ENCODE measurements at places on chromosomes 16 and 17. TPM values are rescaled to one million over a fixed set of nuclear protein-coding genes. Genes with fewer than 3 reads are reported as not detected.

GRCh38 chr17:79721993-79722671 is 8.6 kb upstream of the ENPP7 start:
- no peak for DNase-seq
- no peak overlapping the region for H3K4me3 ChIP-seq
- no peaks in the 10 kb centered on the region for H3K27me3 ChIP-seq

DNA sequence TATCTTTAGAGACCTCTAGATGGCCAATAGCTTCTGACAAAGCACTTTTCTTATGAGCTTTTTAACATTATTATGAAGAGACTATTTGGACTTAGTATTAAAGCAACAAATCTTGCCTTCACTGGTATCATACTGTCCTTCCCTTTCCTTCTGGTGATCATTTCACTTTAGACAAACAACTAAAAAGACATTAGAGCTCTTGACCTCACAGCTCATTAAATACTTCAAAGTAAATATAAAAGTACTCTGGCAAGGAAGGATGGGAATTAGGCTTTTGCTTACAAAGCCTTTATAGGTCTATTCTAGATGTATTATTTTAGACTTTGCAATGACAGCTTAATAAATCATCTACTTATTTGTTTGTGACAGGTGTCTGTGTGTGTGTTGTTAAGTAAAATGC is 11.1 kb downstream of the STXBP4 start:
- no peaks in the 10 kb centered on the region for H3K27me3 ChIP-seq
- peaks cover 13% of the 10 kb centered on the region for H3K36me3 ChIP-seq
- no peak overlapping the region for H3K4me3 ChIP-seq
- H3K27ac ChIP-seq = no peak overlapping the region

DNA sequence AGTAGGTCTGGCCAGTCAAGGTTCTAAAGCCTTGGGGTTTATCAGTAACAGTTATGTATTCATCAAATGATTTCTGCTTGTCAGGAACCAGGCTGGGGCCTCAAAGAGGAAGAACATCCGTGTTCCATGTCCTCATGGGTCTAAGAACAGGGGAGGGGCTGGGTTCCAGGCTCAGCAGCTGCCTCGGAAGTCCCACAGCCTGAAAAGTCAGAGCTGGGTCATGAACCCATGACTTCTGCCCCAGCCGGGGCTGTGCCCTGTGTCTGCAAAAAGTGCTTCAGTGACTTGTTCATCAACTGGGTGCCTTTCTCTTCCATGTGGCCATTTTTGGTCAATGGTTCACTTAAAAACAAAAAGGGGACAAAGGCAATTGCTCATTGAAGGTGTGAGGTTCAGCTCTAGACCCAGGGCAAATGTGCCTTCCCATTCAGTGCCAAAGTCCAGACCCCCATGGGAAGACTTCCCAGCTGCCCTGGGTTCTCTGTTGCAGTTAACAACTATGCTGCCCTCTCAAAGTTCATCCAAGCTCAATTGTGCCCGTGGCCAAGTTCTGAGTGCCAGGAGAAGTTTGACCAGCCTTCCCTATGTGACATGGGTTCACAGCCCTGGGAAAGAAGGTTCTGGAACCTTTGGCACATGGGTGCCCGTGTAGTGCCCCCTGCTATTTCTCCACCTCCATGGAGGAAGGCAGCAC is 18.5 kb downstream of the TBKBP1 start:
- H3K4me1 ChIP-seq = peaks cover 46% of the 10 kb centered on the region
- peaks cover 10% of the 10 kb centered on the region for H3K27me3 ChIP-seq
- DNase-seq = no peak
- H3K36me3 ChIP-seq = no peaks in the 10 kb centered on the region

KRTAP2-1 gene
- not detected for total RNA-seq

NACA2 gene
- total RNA-seq = not detected

PRM3 gene
- total RNA-seq = not detected

Data from activated CD8-positive, alpha-beta memory T cell treated with anti-CD3 and anti-CD28 coated beads, Interleukin-2, amount 10 ng/mL, durations not matched to agents 7 days and 5 days (primary cell).